ENCODE measurements at places on chromosomes 3 and 15.

- no peak for DNase-seq
Observed at GRCh38 chr3:171563298-171563697, 103.1 kb upstream of the TNIK start.

DNA sequence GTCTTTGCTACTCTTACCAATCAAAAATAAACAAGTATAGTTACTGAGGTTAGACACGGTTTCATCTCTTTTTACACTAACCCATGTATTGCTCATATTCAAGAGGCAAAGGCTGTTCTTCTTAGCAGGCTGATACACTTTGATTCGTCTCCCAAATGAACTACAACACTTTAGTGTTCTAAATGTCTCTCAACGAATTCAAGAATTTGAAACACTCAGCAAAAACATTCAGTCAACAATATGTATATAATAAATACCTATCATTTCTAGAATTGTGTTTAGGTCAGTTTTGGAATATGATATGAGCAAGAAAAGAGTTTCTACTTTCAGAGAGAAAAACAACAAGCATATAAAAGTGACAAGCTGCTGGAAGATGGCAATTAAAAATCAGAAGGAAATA, 669.6 kb upstream of the DPPA4 start:
- no peak for DNase-seq

DNA sequence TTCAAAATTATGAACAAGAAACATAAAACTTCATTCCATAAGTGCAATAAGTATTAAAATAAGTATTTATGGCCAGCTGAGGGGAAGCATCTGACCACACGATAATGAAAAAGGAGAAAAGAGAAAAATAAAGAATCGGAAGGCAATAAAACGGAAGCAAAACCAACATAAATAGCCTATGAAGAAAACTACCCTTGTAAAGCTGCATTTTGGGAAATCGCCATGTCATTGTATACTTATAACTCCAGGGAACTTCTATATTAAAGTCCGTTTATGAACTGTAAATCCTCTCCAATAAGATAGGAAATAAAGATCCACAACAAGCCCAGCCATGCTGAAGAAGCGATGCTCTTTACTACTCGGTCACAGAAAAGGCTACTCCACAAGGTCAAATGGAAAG, 47.7 kb downstream of the MORC1 start:
- no peak for DNase-seq

DNA sequence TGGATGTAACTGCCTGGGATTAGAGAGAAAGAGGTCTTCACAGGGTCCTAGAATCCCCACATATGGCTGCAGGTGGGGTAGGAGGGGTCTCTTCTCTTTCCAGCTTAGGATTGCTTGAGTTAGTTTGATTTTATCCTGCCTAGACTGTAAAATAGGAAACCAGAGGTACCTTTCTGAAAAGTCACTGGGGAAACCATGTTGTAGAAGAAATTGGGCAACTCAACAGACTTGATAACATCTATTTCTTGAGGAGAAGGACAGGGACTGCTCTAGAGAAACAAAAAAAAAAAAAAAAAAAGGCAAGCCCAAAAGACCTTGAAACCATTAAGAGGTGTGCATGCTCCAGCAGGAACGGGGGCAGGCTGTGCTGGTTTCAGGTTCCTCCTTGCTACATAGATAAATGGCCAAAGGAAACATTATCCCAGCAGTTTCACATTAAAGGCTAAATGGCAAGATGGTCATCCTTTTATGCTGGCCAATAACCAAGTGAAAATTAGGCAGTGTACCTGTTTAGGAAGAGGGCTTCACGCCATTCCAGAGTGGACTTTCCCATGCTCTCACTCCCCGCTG, 116.1 kb downstream of the ALDH1A2 start:
- DNase-seq, result no peak
